Fibroblast of the aortic adventitia (primary cell): ENCODE measurements at places on chromosomes 7 and 10. TPM values are rescaled to one million over a fixed set of nuclear protein-coding genes. Genes with fewer than 3 reads are reported as not detected.

Gene HABP2
- not detected in 2 replicates for total RNA-seq

Gene CRHR2
- not detected in 2 replicates for total RNA-seq

Gene CDH23
- 0.25 and 0.27 TPM in 2 replicates for total RNA-seq

- DNase-seq = no peak
These were observed 53.5 kb downstream of the ZNF467 start for GRCh38 chr7:149719912-149720335.

DNA sequence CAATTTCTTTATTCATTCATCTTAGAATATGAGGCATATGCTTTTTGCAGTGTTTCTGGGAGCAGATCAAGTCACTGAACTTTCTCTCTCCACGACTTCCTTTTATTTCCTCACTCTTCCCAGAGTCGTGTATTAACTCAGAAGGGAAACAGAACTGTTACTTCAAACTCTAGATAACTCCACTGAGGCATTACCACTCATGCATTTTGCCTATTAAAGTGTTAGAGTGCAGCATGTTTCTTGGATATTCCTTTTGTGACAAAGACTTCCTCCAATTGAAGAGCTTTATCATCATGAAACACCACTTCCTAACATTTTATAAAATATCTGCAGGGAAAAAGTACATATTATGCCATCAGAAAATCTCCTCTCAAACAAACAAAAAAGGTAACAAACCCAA is 797.4 kb upstream of the COBL start:
- DNase-seq = no peak

GRCh38 chr7:3067606-3068380 is 24.1 kb upstream of the CARD11 start:
- DNase-seq = no peak

- DNase-seq = peak; percentile 36
These were observed 41.7 kb downstream of the DNAJC1 start for GRCh38 chr10:21961847-21962246.

GRCh38 chr10:75432763-75433162 is 1.3 kb downstream of the LRMDA start:
- no peak for DNase-seq

- DNase-seq = no peak
These were observed 32.0 kb downstream of the ADAP1 start for GRCh38 chr7:922334-923107.

- DNase-seq = no peak
These were observed 60.4 kb downstream of the HDAC9 start for GRCh38 chr7:18555968-18556367.

DNA sequence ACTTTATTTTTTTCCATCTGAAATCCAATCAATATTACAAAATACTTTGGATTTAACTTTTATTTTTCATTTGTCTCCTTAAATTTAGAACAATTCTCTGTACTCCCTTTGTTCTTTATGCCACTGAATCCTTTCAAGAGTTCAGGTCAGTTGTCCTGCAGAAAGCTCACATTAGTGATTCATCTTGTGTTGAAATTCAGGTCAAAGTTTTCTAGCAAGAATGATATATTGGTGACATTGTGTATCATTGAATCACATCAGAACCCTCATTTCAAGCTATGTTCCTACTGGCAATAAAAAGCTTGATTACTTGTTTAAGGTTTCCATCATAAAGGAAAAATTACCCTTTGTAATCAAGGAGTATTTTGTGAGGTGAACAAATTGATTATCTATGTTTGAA is 378.8 kb upstream of the STEAP1 start:
- DNase-seq = no peak

DNA sequence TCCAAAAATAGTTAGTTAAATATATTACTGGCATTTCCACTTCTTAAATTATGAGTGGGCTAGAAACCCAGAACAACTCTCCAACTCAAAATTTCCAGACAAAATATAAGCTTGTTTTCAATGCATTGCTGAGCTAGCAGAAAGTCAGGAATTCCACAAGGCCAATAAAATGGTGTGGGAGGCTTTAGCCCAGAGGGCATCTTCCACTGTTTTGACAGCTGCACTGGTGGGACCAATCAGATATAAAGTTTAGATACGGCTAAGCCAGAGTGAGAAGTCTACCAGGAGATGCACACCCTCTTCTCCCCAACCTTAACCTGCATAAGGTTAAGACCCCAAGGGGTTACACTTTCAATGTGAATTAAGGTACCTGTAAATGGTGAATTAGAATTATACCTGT is 76.6 kb downstream of the AMPH start:
- no peak for DNase-seq

- no peak for DNase-seq
These were observed 56.5 kb downstream of the CCDC71L start for GRCh38 chr7:106604303-106604924.

DNA sequence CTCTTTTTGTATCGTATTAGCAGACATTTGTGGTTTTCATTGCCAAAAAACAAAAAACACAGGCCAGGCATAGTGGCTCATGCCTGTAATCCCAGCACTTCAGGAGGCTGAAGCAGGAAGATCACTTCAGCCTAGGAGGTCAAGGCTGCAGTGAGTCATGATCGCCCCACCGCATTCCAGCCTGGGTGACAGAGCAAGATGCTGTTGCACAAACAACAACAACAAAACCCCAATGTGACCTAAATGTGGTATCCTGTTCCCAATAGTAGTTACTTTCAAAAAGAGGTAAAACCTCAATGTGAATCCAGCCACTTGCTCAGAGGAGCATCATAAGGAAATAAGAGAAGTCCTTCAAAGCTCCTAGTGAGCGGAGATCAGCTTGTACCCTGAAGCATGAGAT is 45.8 kb upstream of the SKAP2 start:
- no peak for DNase-seq
